ENCODE measurements at places on chromosomes 3 and 15. TPM values are rescaled to one million over a fixed set of nuclear protein-coding genes. Genes with fewer than 3 reads are reported as not detected.

Gene NISCH
- 38.9 TPM for total RNA-seq

Gene RPL39L
- total RNA-seq = 9.3 TPM

Gene DNAH12
- 0.20 TPM for total RNA-seq

Gene GNAT1
- not detected for total RNA-seq

Gene TADA3
- total RNA-seq = 72.3 TPM

Gene MYZAP
- total RNA-seq = 0.83 TPM

Gene NEK11
- total RNA-seq = 3.2 TPM

Gene STAB1
- 4.4 TPM for total RNA-seq

Gene CRYGS
- total RNA-seq = 2.2 TPM

Measured in cardiac ventricle fibroblast (primary cell).